ENCODE measurements at places on chromosomes 5 and 9.

DNA sequence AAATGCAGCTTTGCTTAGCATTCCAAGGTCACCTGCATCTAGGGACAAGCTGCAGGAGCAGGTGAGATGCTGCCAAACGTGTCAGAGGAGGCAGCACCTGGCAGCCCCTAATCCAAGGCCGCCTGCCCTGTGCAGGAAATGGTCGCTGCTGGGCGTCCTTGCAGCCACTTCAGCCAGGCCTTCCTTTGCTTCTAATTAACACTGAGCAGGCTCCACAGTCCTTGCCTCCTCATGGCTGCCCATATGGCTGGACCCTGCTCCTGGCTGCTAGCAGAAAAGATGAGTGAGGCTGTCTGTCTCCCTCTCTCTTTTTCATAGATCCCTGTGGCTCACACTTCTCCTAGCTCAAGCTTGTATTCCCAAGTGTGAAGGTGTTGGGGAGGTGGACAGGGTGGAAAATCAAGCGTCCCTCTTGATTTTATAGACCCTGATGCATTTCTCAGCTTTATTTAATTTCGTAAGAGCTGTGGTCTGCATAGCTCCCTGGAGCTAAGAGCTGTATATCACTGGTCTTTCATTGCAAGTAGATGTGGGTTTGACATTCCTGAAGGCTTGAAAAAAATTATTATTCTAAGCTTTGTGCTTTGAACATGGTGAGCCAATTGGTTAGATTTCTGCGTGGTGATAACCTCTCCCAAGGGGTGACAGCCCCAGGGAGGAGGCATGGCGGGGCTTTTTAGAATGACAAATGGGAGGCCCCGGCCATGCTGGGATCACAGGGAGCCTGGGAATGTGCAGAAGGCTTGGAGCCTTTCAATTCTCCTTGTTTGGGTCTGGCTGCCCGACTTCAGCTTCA lies 193.8 kb downstream of the SLIT3 start:
- DNase-seq = peak; percentile 13

GRCh38 chr5:59548807-59549357 lies 344.6 kb downstream of the PDE4D start:
- DNase-seq = no peak

DNA sequence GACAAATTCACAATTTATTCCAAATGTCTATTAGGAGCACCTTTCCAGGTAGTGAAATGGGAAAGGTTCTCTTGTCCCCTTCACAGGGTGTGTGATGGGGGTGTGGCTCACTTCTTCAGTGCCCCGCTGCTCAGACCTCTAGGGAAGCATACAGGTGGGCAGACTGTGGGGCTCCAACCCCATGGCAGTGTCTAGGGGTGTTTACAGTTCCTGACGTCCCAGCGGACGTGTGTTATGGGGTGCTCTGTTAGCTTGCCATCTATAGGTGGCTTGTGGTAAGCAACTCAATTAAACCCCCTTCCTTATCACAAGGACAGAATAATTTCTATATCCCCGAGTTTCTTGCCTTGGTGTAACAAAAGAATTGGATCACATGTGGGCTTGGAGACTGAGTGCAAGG lies 67.4 kb upstream of the SPINK5 start:
- no peak for DNase-seq

GRCh38 chr9:124749781-124750180 lies 21.3 kb downstream of the NR6A1 start:
- DNase-seq = no peak

GRCh38 chr9:37619806-37620205 lies 27.4 kb upstream of the TOMM5 start:
- no peak for DNase-seq

GRCh38 chr5:95191330-95191729 lies 93.6 kb downstream of the MCTP1 start:
- DNase-seq = no peak

GRCh38 chr5:67243349-67243748 lies 46.8 kb upstream of the CD180 start:
- no peak for DNase-seq

GRCh38 chr9:34187891-34188240 lies 9.0 kb downstream of the UBAP1 start:
- DNase-seq = no peak

GRCh38 chr5:137470111-137470920 lies 28.8 kb downstream of the SPOCK1 start:
- peak; percentile 98 for DNase-seq

DNA sequence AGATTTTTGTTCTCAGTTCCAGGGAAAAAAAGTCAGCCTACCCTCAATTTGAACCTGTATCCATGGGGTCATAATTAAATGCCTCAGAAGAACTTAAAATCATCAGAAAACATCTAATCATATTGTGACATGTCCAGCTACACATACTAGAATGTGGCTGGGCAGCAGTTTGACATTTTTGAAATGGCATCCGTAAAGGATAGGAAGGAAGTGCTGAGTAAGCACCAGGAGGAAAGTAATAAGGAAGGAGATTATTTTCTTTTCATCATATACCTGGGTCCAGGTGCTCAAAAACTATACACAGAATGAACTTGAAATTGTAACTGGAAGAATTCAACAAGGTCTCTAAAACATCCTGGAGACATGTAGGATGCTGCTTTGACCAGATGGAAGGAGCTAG lies 116.9 kb upstream of the RAI14 start:
- no peak for DNase-seq

GRCh38 chr5:139668924-139669661 lies 20.9 kb downstream of the CXXC5 start:
- DNase-seq = no peak

- DNase-seq = peak; percentile 37
Measured at GRCh38 chr9:78369639-78370219, 72.8 kb downstream of the PSAT1 start.

DNA sequence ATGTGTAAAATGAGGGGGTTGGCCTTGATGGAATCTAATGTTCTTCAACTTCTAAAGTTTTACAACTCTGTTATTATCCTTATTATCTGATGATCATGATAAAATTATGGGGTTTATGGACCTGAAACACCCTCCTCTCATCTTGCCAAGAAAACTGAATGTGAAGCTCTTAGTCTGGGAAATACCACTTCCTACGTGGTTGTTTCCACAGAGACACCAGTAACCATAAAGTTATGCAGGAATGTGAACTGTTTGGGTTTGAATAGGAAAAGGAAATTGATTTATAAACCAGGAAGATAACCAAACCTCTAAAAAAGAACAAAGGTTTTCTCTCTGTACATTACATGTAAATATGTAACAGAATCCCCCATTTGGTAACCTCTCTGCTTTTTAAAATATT lies 28.3 kb upstream of the RAI14 start:
- DNase-seq = no peak

- DNase-seq = no peak
Measured at GRCh38 chr9:97505845-97506244, 4.4 kb downstream of the TMOD1 start.

- DNase-seq = no peak
Measured at GRCh38 chr5:57332361-57332760, 150.2 kb downstream of the ACTBL2 start.

GRCh38 chr5:164650427-164650826 lies 1145.0 kb downstream of the MAT2B start:
- DNase-seq = no peak

DNA sequence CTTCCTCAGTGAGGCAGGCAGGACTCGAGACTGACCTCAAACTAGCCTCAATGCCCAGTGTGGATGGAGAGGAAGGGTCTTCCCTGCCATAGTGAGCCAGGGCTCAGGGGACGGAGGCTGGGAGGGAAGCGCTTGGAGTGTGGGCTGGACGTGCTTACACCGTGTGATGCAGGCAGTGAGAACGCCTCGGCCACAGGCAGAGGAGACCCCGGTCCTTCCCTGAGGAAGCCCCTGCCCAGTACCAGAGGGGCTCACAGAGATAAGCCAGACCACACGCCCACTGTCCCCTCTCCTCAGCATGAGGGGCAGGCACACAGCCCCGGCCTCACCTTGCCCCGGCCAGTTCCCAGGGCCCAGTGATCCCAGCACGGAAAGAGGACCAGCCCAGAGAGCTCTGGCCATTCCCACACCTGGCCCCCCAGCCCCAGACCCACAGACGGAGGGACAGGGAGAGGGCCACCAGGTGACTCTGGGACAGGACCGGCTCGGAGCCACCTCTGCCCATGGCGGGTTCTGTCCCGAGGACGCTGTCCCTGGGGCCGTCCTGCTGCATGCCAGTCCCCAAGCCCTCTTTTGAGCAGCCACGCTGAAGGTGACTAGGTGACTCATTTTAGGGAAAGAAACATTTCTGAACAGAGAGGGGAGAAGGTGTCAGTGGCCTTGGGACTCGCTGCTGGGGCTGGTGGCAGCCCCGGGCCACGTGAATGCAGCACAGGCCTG lies 6.0 kb upstream of the NSMF start:
- no peak for DNase-seq

- no peak for DNase-seq
Measured at GRCh38 chr9:9747787-9748186, 865.0 kb downstream of the PTPRD start.

DNA sequence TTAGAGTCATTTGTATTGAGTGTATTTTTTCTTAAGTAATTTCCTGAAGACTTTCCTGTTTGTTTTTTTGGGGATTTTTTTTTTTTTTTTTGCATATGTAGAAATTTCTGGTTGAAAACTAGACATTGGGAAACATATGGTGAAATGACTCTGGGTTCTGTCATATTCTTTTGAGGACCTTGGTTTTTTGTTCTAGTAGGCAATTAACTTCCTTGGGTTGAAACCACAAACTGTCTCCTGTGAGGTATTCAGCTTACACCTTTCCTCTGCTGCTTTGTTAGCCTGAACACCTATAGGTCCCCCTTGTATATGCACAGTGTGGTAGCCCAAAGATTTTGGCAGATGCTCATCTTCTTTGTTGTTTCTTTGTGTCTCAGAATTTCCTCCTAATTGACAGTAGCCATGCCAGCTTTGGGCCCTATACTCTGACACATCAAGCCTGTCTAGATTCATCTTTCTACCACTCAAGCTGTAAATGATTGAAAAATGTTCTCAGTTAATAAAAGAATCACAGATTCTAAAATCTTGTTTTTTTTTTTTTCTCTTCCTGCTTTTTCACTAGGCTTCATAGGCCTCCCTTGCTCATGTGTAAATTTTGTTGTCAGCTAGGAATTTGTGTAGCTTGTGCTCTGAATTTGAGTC lies 140.6 kb downstream of the COMMD10 start:
- DNase-seq = no peak

DNA sequence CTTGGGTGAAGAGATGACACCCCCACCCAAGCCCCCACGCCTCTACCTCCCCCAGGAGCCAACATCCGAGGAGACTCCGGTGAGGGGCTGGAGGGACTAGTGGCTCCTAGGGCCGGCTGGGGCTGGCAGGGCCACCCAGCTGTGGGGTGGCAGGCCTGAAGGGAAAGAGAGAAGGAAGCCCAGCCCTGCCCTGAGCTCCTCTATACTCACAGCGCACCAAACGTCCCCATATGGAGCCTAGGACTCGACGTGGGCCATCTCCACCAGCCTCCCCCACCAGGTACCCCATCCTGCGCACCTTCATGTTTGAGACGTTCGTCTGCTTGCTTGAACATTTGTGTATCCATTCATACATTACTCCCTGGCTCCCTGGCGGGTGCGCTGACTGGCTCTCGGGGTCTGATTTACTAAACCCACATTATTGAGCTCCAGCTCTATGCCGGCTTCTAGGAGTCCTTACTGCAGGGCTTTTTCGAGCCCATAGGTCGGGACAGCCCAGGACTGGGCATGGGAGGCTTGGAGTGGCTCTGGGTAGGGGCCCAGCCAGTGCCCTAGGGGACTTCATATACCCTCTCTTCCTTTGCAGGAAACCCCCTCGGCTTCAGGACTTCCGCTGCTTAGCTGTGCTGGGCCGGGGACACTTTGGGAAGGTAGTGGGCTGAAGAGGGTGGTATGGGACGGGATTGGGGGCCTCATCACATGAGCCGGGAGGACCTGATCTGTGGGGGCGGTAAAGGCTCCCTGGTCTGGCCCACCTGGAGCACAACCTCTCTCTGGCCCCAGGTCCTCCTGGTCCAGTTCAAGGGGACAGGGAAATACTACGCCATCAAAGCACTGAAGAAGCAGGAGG lies 9.1 kb downstream of the ZDHHC12 start:
- no peak for DNase-seq

GRCh38 chr5:102481054-102481715 lies 17.6 kb downstream of the SLCO6A1 start:
- DNase-seq = peak; percentile 94

- DNase-seq = no peak
Measured at GRCh38 chr5:157596487-157596886, 20.9 kb upstream of the ADAM19 start.

DNA sequence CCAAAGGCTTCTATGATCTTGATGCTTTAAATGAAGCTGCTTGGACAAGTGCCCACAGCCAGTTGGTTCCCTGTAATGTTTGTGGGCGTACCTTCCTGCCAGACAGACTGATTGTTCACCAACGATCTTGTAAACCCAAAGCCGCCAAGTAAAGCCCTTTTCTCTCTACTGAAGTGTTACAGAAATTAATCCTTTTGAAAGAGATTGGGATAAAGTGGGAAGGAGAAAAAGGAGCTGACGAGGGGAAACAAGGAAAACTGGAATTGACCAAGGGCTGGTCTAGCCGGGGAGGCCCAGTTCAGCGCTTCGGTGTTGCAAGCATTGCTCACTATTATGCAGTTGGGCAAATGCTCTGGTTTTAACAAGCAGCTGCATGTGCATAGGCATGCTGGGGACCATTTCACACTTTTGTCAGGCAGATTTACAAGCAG lies 53.2 kb downstream of the ZNF474 start:
- DNase-seq = peak; percentile 72

DNA sequence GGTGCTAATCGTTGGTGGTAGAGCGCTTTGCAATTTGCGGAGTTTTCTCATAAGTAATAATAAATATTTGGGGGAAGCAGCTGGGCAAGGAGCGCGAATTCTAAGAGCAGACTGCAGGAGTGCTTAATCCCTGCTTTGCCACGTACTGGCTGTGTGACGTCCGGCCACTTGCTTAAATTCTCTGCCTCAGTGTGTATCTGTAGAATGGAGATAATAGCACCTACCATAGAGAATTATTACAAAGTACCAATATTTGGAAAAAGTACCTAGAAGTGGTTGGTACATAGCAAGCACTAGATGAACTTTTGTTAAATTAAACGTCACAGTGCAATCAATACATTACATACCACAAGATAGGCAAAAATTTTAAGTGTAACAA lies 598 bp upstream of the TMED7 start:
- no peak for DNase-seq

GRCh38 chr5:11075035-11075805 lies 314.2 kb upstream of the DAP start:
- no peak for DNase-seq

Measured in stromal cell of bone marrow (primary cell).